ENCODE measurements at places on chromosomes 12 and 14. TPM values are rescaled to one million over a fixed set of nuclear protein-coding genes. Genes with fewer than 3 reads are reported as not detected.

The APOF gene
- total RNA-seq: not detected

The AP5M1 gene
- total RNA-seq: 18.0 TPM

The KICS2 gene
- total RNA-seq: 5.3 TPM

The SLC35F4 gene
- total RNA-seq: not detected

The SERPINA10 gene
- not detected for total RNA-seq

The GLIPR1L2 gene
- 0.09 TPM for total RNA-seq

The GPHN gene
- total RNA-seq: 17.1 TPM

The IL31 gene
- not detected for total RNA-seq

The GRIP1 gene
- 0.09 TPM for total RNA-seq

The CLEC4D gene
- total RNA-seq: not detected

The HPD gene
- total RNA-seq: not detected

The POU6F1 gene
- 2.2 TPM for total RNA-seq

The DDN gene
- 0.11 TPM for total RNA-seq

The NGB gene
- total RNA-seq: not detected

The P2RX7 gene
- total RNA-seq: 2.2 TPM

The TAS2R42 gene
- not detected for total RNA-seq

Measured in dermis lymphatic vessel endothelial cell (primary cell).